NB4 (cell line): ENCODE measurements at places on chromosomes 1 and 21.
A peak's percentile ranks its signal among the peaks of the same experiment; 100 is the strongest.

DNA sequence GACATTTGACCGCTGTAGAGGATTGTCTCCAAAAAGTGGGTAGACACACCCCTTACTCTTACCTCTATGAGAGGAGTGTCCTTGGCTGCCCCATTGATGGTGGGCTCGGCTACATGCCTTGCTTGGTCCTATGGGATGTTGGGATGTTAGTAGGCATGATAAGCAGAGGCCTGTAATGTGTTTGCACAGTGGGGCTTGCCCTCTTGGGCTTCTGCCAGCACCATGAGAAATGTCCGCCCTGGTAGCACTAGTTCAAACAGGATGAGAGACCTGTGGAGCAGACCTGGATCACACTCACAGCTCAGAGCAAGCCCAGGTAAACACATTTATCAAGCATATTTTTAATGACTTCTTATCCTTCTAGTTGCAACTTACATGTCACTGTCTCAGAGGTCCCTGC, 54.2 kb downstream of the SH3GLB1 start:
- DNase-seq: no peak

GRCh38 chr1:152502496-152503180, 8.0 kb upstream of the LCE5A start:
- DNase-seq: no peak

DNA sequence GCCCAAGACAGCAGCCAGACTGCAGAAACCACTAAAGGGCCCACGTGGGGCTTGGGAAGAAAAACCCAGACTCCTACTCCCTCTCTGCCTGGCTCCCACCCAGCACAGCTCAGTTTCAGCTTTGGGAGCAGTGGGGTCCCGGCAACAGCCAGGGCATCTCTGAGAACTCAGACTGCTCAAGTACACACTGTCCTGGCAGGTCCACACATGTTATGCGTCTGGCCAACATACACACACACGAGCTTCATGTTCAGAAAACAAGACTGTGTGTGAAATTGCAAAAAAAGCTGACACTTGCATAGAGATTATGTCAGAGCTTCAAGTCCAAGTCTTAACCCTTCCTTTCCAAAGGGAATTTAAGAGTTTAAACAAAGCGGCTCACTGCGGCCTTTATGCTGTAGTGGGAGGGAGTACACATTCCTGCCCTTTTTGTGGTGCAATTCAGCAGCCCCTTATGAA, 136.6 kb upstream of the CD34 start:
- no peak for DNase-seq

- no peak for DNase-seq
Observed at GRCh38 chr1:232472485-232473041, 157.4 kb downstream of the SIPA1L2 start.

- no peak for DNase-seq
Observed at GRCh38 chr21:31395268-31395667, 51.2 kb upstream of the TIAM1 start.

GRCh38 chr1:38549191-38549590, 310.4 kb downstream of the RRAGC start:
- no peak for DNase-seq

GRCh38 chr1:236222632-236223031, 59.1 kb downstream of the ERO1B start:
- DNase-seq: no peak

DNA sequence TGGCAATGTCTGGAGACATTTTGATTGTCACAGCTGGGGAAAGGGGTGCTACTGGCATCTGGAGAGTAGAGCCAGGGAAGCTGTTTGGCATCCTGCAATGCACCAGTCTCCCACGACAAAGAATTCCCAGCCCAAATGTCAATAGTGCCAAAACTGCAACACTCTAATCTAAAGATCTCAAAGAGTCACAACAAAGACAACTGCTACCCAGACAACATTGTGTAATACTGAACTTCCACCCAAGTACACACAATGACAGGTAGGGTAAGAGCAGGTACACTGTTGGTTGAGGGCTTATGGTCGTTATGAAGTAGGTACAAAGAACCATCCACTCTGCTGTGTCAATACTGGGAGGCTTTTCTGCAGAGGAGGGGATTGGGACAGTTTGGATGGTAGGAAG, 8.2 kb upstream of the TMEM51 start:
- no peak for DNase-seq

GRCh38 chr1:156744786-156745419, 4.0 kb upstream of the MRPL24 start:
- no peak for DNase-seq

GRCh38 chr1:26537951-26538352, 8.4 kb downstream of the RPS6KA1 start:
- DNase-seq: peak; percentile 79

GRCh38 chr21:43974791-43975468, 37.2 kb upstream of the TRAPPC10 start:
- no peak for DNase-seq

- no peak for DNase-seq
Observed at GRCh38 chr1:41014871-41015270, 6.7 kb downstream of the SLFNL1 start.

- DNase-seq: no peak
Observed at GRCh38 chr1:54002544-54003248, 15.3 kb downstream of the LDLRAD1 start.

- DNase-seq: peak; percentile 62
Observed at GRCh38 chr1:108057541-108057940, 92.6 kb upstream of the VAV3 start.

- no peak for DNase-seq
Observed at GRCh38 chr1:31694964-31695313, 8.9 kb downstream of the COL16A1 start.

DNA sequence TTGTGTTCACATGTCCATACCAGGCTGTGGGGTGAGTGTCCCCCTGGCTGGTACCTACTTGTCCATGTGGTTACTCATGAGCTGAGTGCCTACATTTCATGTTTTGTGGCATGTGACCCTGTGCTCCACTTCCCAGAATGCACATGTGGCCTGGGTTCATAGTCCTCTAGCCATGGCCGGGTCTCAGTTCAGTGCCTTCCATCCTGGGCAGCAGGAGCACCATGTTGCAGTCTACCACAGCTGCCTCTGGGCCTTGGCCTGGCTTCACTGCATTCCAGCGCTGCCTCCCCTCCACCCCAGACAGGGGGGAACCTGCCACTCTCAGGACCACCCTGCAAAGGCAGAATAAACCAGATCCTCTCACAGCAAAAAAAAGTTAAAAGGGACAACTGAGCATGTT, 5.5 kb downstream of the CEPT1 start:
- DNase-seq: no peak

- no peak for DNase-seq
Observed at GRCh38 chr21:45075596-45076244, 1.3 kb downstream of the ADARB1 start.
